ENCODE measurements at places on chromosomes 12 and 14.

GRCh38 chr14:76473481-76474263 is 97.7 kb downstream of the ESRRB start:
- DNase-seq = no peak

DNA sequence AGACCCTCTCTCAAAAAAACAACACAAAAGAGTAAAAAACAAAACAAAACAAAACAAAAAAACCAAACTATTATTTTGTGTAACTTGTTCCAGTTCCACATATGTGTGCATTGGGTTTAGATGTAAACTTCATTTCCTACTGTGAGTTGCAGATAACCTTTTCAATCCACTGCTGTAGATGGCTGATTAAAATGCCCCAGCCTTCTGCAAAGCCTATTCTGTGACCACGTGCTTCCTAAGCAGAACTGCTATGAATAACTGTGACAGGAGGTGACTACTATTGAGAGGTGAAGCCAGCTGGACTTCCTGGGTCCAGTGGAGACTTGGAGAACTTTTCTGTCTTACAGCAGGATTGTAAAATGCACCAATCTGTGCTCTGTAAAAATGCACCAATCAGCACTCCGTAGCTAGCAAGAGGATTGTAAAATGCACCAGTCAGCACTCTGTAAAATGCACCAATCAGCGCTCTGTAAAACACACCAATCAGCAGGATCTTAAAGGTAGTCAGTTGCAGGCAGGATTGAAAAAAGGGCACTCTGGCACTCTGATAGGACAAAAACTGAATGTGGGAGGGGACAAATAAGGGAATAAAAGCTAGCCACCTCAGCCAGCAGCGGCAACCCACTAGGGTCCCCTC is 10.3 kb upstream of the ELK3 start:
- no peak for DNase-seq

DNA sequence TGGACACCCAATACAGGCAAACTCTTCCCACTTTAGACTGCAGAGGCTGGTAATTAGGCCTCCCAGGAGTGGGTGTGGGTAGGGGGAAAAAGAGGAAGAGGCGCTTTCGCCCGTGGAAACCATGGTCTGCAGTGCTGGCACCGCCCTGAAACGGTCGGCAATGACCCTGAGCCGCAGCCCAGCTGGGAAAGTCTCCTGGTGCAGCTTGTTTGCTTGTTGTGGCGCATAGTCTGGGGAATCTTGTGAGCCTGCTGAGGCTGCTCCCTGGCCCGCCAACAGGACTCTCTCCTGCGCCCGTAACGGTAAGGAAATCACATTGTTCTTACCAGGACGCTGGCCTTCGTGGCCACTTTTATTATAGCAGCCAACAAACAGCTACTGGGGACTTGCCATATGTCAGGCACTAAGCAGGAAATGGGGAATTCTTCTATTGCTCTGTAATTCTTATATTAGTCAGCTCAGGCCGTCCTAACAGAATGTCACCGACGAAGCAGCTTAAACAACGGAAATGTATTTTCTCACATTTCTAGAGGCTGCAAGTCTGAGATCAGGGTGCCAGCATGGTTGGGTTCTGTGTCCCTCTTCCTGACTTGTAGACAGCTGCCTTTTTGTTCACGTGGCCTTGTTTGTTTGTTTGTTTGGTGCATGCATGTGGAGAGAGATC is 52.5 kb upstream of the RIN3 start:
- DNase-seq = no peak

DNA sequence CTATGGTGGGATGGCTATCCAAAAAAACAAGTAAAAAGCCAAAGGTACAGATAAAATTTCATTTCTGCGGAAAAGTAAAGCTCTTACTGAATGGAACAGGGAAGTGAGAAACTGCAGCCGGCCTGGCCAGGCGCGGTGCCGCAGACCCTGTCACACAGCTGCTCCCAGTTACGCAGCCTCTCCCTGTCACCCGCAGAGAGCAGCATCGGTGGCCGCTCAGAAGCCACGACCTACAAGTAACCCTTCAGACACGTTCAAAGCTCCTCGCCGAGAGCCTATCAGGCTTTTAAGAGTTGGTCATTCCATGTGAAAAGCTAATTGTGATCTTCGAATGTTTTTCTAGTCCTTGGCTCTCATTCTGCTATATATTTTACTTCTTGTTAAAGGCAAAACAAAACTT is 11.0 kb upstream of the ANKLE2 start:
- peak; percentile 72 for DNase-seq

DNA sequence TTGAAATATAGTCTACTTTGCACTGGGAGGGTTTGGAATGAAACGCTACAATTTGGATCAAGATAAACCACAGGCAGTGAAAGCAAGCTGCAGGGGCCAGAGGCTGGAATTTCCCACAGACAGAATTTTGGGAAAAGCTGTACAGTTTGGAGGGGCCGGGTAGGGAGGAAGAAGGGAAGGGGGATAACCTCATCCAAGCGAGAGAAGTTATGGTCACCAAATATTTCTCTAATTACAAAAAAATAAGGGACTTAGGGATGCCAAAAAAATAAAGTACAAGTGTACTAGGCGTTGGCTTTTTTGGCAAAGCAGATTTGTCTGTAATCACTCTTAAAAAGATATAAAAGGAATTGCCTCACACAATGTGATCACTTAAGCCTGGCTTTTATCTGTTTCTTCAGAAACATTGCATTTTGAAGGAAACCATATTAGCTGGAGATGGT is 31.2 kb upstream of the ADGRD1 start:
- DNase-seq = no peak

- DNase-seq = no peak
These were observed 162.2 kb upstream of the TMTC1 start for GRCh38 chr12:29945904-29946303.

DNA sequence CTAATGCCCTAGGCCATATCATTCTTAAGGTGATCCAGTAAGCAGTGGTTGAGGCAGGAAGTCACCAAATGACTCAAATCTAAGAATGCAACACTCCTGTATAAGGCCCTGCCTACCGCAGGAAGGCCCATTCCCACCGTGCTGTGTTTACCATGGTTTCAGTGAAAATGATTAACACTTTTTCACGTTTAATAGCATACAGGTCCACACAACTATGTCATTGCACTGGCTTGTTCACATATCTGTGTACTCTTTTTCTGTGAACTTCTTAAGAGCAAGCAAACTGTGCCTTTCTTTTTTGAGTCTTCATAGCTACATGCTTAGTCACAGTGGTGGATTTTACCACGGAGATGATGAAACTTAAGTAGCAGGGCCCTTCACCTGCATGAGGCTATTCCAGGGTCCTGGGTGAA is 214.9 kb downstream of the CNTN1 start:
- DNase-seq = no peak

DNA sequence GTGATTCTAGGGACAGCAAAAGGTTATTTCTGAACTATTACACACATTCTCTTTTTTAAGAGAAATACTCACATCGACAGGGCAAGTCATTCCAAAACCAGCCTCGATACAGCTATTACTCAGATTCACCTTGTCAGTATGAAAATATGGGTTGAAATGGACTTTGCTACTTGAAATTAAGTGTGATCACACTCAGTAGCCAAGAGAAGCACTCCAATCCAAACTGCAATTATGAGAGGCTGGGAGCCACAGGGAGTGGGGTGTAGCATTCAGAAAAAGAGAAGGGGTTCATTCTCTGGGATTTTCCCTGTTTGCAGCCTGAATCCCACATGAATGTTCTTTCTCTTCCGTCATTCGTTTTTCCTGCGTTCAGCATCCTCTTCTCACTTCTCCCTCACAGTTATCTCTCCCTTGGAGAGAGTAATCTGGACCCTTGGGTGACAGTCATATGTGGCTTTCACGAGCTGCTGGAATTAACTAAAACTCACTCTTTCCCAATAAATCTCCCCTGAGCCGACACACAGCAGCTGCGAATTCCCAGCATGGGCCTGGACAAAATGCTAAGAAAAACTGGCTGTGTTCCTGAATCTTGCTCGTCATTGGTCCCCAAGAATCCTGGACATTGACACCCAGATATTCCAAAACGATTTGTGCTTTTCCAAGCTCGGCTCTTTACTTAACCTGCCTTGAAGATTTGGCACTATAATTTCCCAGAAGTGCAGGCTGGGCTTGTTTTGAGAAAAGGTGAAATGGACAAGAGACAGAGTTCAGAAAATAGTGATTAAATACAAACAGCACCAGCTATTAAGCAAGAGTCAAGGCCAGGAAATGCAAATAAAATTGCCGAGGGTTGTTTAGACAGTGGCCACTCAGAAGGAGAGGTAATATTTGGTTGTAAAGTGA is 199.5 kb upstream of the PLEKHG7 start:
- no peak for DNase-seq
